ENCODE measurements at places on chromosomes 2 and 18.

- no peak for DNase-seq
Observed at GRCh38 chr18:51390702-51391101, 193.2 kb upstream of the MEX3C start.

- peak; percentile 0 for DNase-seq
Observed at GRCh38 chr2:184004289-184004947, 593.9 kb upstream of the ZNF804A start.

GRCh38 chr2:219402665-219403515 lies 15.2 kb upstream of the DNPEP start:
- DNase-seq: peak; percentile 81

GRCh38 chr2:112488201-112488600 lies 6.2 kb downstream of the TTL start:
- DNase-seq: no peak
